ENCODE measurements at places on chromosomes 7 and 10. TPM values are rescaled to one million over a fixed set of nuclear protein-coding genes. Genes with fewer than 3 reads are reported as not detected.

DNA sequence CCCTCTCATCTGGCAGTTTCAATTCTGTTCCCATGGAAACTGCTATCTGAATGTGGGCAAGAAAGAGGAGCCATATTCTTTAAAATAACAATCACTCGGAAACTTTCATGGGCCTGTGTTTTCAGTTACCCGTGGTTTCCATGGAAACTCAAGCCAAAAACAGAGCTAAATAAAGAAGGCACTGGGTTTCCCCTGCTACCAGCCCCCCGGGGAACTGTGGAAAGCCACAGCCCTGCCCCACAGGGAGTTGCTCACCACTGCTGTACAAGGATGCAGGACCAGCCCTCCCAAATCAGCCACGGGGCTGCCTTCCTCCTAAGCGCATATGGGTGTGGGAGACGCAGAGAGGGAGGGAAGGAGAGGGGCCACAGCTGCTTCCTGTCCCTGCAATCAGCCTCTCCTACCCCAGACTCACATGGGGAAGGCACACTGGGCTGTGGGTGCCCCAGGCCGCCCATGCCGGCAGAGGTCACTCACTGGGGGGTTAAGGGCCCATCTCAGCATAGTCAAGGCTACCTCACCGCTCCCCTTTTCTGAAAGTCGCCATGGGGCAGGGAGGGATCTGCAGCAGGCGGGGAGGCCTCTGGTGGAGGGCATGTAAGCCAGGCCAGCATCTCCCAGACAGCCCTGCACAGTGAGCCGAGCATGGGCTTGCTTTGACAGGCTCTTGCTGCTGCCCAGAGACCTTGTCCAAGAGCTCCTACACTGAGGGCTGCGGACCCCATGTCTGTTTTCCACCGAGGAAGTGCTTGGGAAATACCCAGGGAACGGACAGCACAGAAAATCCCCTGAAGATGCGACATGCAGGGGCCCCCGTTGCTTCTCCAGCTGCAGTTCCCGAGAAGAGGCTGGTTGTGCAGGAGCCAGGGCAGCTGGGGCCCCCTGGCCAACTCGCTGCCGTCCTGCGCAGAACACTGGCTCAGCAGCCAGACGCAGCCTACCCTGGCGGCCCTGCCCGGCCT lies 157.3 kb upstream of the PPP2R2D start:
- no peak for DNase-seq

- no peak for DNase-seq
Observed at GRCh38 chr7:20554072-20554471, 61.4 kb upstream of the ABCB5 start.

DNA sequence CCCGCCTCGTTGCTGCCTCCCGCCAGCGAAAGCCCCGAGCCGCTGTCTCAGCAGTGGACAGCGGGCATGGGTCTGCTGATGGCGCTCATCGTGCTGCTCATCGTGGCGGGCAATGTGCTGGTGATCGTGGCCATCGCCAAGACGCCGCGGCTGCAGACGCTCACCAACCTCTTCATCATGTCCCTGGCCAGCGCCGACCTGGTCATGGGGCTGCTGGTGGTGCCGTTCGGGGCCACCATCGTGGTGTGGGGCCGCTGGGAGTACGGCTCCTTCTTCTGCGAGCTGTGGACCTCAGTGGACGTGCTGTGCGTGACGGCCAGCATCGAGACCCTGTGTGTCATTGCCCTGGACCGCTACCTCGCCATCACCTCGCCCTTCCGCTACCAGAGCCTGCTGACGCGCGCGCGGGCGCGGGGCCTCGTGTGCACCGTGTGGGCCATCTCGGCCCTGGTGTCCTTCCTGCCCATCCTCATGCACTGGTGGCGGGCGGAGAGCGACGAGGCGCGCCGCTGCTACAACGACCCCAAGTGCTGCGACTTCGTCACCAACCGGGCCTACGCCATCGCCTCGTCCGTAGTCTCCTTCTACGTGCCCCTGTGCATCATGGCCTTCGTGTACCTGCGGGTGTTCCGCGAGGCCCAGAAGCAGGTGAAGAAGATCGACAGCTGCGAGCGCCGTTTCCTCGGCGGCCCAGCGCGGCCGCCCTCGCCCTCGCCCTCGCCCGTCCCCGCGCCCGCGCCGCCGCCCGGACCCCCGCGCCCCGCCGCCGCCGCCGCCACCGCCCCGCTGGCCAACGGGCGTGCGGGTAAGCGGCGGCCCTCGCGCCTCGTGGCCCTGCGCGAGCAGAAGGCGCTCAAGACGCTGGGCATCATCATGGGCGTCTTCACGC lies 825 bp downstream of the ADRB1 start:
- DNase-seq, result no peak

DNA sequence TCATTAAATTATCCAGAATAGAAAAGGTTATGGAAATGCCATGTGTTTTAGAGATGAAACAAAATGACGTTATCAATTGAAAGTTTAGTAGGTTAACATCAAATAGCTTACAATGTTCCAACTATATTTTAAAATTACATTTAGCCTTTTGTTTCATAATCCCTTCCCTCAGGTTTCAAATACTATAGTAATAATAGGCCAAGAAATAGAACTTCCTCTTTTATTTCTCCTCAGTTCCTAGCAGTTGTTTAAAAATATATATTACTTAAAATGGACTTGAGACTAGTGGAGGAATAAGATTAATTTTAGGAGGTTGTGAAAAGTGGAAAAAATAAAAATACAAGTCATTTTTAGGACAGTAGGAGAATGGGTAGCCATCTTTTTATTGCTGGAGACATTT lies 16.4 kb upstream of the PDSS1 start:
- DNase-seq, result no peak

- no peak for DNase-seq
Observed at GRCh38 chr7:101865031-101865430, 47.6 kb downstream of the CUX1 start.

DNA sequence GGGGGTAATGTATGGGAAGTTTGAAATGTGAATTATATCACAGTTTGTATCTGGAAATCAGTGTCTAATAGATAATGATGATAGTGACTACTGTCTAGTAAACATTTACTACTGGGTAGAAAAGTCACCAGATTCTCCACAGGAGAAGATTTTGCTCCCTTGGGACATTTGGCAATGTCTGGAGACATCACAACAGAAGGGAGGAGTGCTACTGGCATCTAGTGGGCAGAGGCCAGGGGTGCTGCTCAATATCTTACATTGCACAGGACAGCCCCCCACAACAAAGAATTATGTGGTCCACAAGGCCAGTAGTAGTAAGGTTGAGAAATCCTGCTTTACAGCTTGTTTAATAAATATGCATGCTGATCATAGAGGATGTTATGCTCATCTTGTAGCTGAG lies 92.3 kb upstream of the PRPS1L1 start:
- DNase-seq, result no peak

Gene TMEM176B
- polyA plus RNA-seq, result 79.8 TPM

DNA sequence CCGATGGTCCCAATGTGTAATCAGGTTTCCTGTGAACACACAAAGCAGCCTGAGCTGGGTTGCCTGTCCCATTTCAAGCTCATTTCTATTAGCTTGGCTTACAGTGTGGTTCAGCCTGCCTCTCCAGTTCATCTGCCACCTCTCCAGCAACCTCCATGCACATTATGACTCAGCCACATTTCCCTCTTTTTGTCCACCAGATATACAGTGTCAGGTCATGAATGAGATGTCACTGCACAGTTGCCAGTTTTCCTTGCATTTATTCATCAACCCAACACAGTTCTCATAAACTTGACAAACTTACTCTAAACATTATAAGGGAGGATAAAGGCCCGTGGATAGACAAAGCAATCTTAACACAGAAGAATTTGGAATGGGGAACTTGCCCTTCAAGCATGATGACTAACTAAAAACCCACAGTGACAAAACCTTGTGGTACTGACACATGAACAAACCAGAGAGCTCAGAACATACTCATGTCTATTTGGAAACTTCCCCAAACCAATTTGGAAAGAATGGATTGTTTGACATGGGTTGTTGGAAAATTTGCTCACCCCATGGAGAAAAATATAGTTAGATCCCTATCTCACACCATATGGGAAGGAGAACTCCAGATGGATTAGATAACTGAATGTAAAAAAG lies 2.5 kb upstream of the CFAP58 start:
- DNase-seq, result no peak

GRCh38 chr7:128206017-128206746 lies 34.9 kb upstream of the LEP start:
- DNase-seq, result no peak

Gene CRYGN
- 5.6 TPM for polyA plus RNA-seq

- DNase-seq, result no peak
Observed at GRCh38 chr10:115941361-115941771, 331.6 kb downstream of the GFRA1 start.

GRCh38 chr10:22034333-22034732 lies 30.8 kb upstream of the DNAJC1 start:
- DNase-seq, result no peak

Gene SUFU
- polyA plus RNA-seq, result 30.3 TPM

- DNase-seq, result no peak
Observed at GRCh38 chr7:27134392-27134791, 3.8 kb upstream of the HOXA4 start.

DNA sequence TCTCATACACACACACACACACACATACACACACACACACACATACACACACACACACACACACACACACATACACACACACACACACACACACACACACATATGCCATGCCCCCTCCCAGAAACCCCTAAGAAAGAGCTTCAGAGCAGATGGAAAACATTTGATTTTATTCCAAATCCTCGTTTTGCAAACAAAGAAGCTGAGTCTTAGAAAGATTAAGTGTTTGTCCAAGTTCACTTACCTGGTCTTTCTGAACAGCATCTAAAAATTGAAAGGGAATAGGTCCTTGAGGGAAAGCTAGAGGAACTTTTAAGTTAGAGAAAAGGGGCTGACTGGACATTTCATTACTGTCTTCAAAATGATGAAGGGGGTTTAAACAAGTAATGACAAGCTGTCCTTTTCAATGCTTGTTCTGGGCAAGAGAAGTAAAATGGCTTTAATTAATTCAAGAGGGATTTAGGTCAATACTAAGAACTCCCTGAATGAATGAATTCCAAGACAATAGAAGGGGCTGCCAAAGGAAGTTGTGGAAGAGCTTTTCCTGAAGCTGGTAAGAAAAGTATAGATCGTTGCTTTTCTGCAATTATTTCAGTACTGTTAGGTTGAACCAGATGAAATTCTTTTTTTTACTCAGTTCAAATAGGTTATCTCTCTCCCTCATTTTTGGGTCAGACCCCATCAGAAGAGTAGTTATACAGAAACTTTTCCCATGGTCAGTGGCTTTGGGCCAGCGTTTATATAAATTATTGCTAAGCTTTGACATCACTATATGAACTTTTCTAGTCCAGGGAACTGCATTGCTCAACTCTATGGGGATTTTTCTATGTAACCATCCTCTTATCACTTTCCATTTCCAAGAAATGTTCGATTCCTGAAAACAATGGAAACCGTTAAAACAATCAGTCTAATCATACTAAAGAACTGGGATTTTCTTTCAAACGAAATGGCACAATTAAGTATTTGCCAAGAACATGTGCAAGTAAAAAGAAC lies 261.4 kb downstream of the MTERF1 start:
- DNase-seq, result no peak

DNA sequence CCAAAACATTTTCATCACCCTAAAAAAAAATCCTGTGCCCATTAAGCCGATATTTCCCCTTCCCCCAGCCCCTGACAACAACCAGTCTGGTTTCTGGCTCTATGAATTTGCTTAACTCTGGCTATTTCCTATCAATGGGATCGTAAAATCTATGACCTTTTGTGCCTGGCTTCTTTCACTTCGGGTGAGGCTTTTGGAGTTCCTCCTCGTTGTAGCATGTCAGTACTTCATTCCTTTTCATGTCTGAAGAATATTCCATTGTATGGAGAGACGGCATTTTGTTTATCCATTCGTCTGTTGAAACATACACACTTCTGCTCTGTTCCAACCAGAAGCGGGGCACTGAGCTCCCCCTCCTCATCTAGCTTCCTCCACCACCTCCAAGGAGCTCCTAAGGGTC lies 29.5 kb downstream of the TACC2 start:
- no peak for DNase-seq

GRCh38 chr7:50088463-50089129 lies 4.5 kb downstream of the ZPBP start:
- DNase-seq, result no peak

- DNase-seq, result no peak
Observed at GRCh38 chr7:86190351-86190750, 453.4 kb upstream of the GRM3 start.

Gene GLI3
- polyA plus RNA-seq, result 17.7 TPM

DNA sequence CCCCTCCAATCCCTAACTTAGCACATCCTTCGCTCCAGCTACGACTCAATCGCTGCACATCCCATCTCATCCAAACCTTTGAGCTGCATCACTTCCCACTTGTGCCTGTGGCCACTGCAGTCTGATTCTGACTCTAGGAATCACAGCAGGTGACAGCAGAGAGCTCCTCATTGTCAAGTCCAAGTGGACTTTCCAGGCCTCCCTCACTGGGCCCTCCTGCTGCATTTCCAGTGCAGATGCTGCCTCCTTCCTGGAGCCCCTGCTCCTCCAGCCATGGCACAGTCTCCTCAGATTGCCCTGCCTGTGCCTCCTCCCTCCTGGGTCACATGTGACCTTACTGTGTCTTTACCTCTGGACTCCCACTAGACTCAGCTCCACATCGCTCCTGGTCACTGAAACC lies 157.3 kb downstream of the USP6NL start:
- no peak for DNase-seq

DNA sequence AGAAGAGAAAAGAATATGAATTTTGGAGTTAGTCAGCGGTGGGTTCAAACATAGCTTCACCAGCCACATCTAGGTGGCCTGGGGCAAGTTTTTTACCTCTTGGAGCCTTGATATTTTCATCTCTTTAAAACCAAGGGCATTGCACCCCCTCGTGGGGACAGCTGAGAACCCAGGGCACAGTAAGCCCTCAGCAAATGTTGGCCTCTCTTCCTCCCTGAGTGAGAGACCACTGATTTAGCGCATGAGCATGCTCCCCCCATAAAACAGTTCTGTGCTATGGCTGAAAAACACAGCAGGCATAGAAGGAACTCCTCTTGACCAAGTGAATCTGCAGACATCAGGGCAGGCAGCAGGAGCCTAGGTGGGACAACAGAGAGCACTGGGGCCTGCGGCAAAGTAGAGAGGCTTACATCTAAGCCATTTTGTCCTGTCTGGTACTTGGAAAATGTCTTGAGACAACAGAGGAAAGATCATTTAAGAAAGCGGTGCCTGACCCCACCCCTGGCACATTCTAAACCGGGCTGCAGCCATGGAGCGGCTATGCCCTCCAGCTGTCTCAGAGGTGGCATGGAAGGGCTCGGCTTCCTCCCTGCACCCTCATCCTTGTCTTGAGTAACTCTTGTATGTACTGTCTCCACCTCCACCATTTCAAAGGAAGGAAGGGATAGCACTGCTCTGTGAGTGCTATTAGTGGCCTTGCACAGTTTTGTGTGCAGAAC lies 94.7 kb downstream of the ARHGAP22 start:
- no peak for DNase-seq

GRCh38 chr7:294440-295154 lies 4.6 kb downstream of the FOXL3 start:
- DNase-seq, result no peak

Gene CABCOCO1
- 2.6 TPM for polyA plus RNA-seq

- DNase-seq, result no peak
Observed at GRCh38 chr10:93701866-93702209, 554 bp downstream of the FRA10AC1 start.

Gene DIP2C
- polyA plus RNA-seq, result 23.7 TPM

GRCh38 chr7:106357675-106358074 lies 72.9 kb upstream of the NAMPT start:
- no peak for DNase-seq

Gene ANKRD2
- 0.60 TPM for polyA plus RNA-seq

Gene CD36
- polyA plus RNA-seq, result 38.2 TPM

Gene COX15
- polyA plus RNA-seq, result 56.0 TPM

GRCh38 chr7:104296266-104296665 lies 32.1 kb upstream of the LHFPL3 start:
- no peak for DNase-seq

Measured in renal cortex interstitium (tissue), 15 donors.